Posterior cingulate gyrus (tissue), 11 donors: ENCODE measurements at places on chromosomes 16 and 17.
A peak's percentile ranks its signal among the peaks of the same experiment; 100 is the strongest.

DNA sequence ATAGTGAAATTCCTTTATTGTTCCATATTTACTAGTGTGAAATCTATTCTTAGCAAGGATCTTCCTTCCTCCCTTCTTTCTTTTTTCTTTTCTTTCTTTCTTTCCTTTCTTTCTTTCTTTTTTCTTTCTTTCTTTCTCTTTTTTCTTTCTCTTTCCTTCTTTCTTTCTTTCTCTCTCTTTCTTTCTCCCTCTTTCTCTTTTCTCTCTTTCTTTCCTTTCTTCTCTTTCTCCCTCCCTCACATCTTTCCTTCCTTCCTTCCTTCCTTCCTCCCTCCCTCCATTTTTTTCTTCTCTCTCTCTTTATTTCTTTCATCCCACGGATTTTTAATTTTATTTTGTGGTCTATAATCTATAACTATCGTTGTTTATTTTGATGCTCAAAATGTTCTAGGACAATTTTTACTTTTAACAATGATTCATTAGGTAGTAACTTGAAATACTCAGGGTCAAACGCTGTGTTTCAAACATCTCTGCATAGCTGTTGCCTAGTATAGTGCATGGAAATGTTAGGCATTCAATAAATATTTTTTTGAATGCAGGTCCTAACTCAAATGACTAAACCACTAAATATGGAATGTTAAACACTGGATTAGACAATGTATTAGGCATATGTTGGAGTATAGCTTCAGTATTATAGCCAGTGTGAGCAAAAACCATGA, 178.3 kb downstream of the MAP2K6 start:
- no peak for DNase-seq

- DNase-seq: no peak
Observed at GRCh38 chr16:86898386-86898785, 320.0 kb downstream of the FOXL1 start.

GRCh38 chr17:50763716-50764475, 3.4 kb downstream of the ANKRD40CL start:
- no peak for DNase-seq

- DNase-seq: peak; percentile 9
Observed at GRCh38 chr16:1794221-1794871, 841 bp upstream of the IGFALS start.

GRCh38 chr17:32570081-32570396, 83.2 kb downstream of the CDK5R1 start:
- DNase-seq: no peak

- no peak for DNase-seq
Observed at GRCh38 chr16:74607310-74607961, 522 bp upstream of the GLG1 start.

GRCh38 chr17:55898195-55898594, 147.3 kb downstream of the PCTP start:
- DNase-seq: no peak

DNA sequence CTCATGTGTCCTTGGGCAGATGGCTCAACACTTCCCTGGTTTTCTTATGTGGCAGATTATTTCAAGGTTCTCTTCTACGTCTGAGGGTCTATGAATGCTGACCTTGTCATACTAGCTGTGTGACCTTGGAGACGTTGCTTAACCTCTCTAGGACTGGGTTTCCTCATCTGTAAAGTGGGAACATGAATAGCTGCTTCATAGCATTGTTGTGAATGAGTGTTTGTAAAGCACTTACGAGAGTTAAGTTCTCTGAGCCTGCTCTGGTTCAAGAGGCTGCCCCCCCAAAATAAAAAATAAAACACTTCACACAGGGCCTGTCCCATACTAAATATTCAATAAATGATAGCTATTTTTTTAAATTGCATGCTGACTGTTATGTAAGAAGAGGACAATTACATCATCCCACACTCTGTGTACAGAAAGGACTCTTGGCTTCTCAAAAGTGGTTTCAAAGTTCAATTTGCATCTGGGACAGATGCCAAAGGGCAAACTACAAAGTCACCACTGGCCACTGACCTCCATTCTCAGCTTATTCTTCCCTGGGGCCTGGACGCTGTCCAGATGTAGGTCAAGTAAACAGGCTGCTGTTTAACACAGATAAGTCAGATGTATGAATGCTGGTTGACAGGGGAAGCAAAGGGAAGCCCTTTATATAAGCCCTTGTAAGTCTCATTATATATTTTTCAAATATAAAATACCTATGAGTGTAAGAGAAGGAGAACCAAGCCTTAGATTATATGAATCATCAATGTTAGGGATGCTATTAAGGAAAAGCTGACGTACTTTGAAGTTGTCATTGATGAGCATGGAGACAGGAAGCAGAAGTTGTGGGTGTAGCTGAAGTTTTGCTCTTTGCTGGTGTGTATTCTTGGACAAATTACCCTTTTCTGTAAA, 15.4 kb upstream of the NDEL1 start:
- no peak for DNase-seq

GRCh38 chr16:88661468-88661867, 1.4 kb downstream of the MVD start:
- no peak for DNase-seq

- no peak for DNase-seq
Observed at GRCh38 chr16:53291757-53292392, 142.4 kb upstream of the RBL2 start.

GRCh38 chr17:64202683-64203344, 60.2 kb downstream of the TEX2 start:
- no peak for DNase-seq

GRCh38 chr17:48611681-48612455, 1.1 kb upstream of the HOXB7 start:
- no peak for DNase-seq

- no peak for DNase-seq
Observed at GRCh38 chr17:49836111-49837030, 11.5 kb downstream of the TAC4 start.

DNA sequence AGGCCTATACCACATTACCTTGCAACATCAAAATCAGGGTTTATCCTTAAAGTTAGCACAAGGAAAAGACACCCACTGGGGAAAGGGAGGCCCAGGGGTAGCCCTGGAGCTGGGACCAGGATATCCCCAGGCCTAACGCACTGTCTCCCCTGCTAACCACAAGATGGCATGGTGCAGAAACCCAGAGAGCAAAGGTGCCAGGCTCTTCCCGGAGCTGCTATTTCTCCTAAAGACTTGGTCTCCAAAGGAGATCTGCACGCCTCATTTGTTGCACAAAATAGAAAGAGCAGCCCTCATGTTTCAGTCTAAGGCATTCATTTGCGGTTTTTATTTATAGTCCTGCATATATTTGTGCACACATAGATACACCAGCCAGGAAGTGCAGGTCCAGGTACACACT, 408.6 kb downstream of the SOX9 start:
- no peak for DNase-seq
